CD8-positive, alpha-beta memory T cell (primary cell): ENCODE measurements at places on chromosomes 1 and 21. TPM values are rescaled to one million over a fixed set of nuclear protein-coding genes. Genes with fewer than 3 reads are reported as not detected.

DNA sequence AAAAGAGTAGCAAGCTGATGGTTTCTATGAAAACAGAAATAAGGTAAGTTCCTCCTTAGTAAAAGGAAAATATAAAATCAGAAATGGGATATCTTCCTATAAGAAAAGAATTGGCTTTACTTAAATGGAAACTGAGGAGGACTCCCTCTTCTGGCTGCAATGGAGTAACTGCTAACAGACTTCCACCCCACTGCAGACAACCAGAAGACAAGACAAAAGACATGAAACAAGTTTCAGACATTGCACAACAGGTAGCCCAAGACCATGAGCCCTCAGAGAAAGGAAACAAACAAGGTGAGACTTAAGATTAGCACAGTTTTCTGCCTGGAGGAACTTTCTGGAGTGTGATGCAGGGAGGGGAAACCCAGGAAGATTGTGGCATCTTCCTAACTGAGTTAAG lies 17.0 kb upstream of the OLFML2B start:
- no peak for DNase-seq
- no peaks in the 10 kb centered on the region for H3K36me3 ChIP-seq
- no peaks in the 10 kb centered on the region for H3K4me1 ChIP-seq
- H3K27ac ChIP-seq: no peak overlapping the region
- no peak overlapping the region for H3K4me3 ChIP-seq
- H3K27me3 ChIP-seq: no peaks in the 10 kb centered on the region

DNA sequence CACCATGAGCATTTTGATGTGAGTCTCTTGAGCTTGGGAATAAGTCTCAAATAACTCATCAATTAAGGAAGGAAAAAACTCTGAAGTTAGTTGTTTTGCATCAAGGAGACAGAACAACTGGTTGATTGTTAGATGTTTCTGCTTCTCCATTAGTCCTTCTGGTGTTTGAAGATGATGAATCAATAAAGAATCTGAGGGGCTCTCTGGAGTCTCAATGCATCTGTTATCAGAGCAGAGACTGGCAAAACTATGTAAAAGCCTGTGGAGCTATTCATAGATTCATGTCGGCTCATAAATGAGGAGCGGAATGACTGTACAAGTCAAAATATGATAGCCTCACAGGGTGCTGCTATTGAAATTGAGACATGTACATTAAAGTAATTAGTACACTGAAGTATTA lies 73.3 kb upstream of the ZC3H11B start:
- no peaks in the 10 kb centered on the region for H3K27me3 ChIP-seq
- H3K27ac ChIP-seq: no peak overlapping the region
- no peaks in the 10 kb centered on the region for H3K36me3 ChIP-seq
- no peak overlapping the region for H3K4me3 ChIP-seq

DNA sequence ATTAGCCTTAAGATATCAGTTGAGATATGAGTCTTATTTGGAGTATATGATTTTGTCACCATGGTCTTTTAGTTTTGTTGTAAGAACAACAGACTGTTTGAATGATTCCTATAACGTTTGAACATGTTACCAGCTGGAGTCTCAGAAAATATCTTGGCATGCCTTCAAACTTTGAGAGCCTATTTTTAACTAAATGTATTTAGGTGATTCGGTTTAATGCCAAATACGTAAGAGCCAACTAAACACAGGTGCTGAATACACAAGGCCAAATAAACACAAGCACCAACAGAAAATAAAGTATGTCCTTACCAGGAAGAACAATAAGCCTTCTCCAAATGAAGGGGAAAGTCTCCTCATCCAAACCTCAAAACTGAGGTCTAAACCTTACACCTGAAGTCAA lies 48.6 kb downstream of the PRKACB start:
- H3K36me3 ChIP-seq: peaks cover 50% of the 10 kb centered on the region
- H3K4me3 ChIP-seq: no peak overlapping the region
- no peak overlapping the region for H3K27ac ChIP-seq
- no peak for DNase-seq
- H3K4me1 ChIP-seq: no peaks in the 10 kb centered on the region
- H3K27me3 ChIP-seq: no peaks in the 10 kb centered on the region

The CXADR gene
- 1.1 TPM for total RNA-seq

The ADAMTS1 gene
- total RNA-seq: not detected

The HCN3 gene
- total RNA-seq: 3.2 TPM

The ADAM30 gene
- not detected for total RNA-seq

The RUNX3 gene
- total RNA-seq: 218 TPM

The CCDC30 gene
- total RNA-seq: 1.5 TPM

The NCF2 gene
- 3.6 TPM for total RNA-seq
